ENCODE measurements at places on chromosomes 7 and 10.

- H3K27ac ChIP-seq = peak overlapping the region; percentile 93
- H3K36me3 ChIP-seq = peaks cover 9% of the 10 kb centered on the region
- H3K27me3 ChIP-seq = peaks cover 18% of the 10 kb centered on the region
- H3K4me1 ChIP-seq = peaks cover 14% of the 10 kb centered on the region
- no peak for DNase-seq
Observed at GRCh38 chr10:13346283-13347042, 1.6 kb downstream of the SEPHS1 start.

- H3K4me3 ChIP-seq = no peak overlapping the region
- H3K27ac ChIP-seq = no peak overlapping the region
- peaks cover 21% of the 10 kb centered on the region for H3K36me3 ChIP-seq
- peaks cover 18% of the 10 kb centered on the region for H3K4me1 ChIP-seq
Observed at GRCh38 chr7:102856036-102856435, 56.8 kb upstream of the LRRC17 start.

GRCh38 chr10:10198363-10198762 is 819.3 kb upstream of the CELF2 start:
- DNase-seq = no peak
- H3K27me3 ChIP-seq = no peaks in the 10 kb centered on the region
- no peak overlapping the region for H3K27ac ChIP-seq
- H3K4me3 ChIP-seq = no peak overlapping the region

- H3K27me3 ChIP-seq = no peaks in the 10 kb centered on the region
- H3K27ac ChIP-seq = no peak overlapping the region
- no peaks in the 10 kb centered on the region for H3K4me1 ChIP-seq
- H3K36me3 ChIP-seq = no peaks in the 10 kb centered on the region
Observed at GRCh38 chr7:136342251-136342650, 365.1 kb upstream of the MTPN start.

GRCh38 chr10:94363251-94363565 is 469 bp upstream of the NOC3L start:
- DNase-seq = no peak
- peak overlapping the region; percentile 95 for H3K4me3 ChIP-seq
- peaks cover 10% of the 10 kb centered on the region for H3K36me3 ChIP-seq
- peak overlapping the region; percentile 91 for H3K27ac ChIP-seq
- peaks cover 6% of the 10 kb centered on the region for H3K27me3 ChIP-seq

- H3K27me3 ChIP-seq = no peaks in the 10 kb centered on the region
- peak overlapping the region; percentile 60 for H3K27ac ChIP-seq
- DNase-seq = no peak
Observed at GRCh38 chr10:15344876-15345285, 26.2 kb downstream of the FAM171A1 start.

GRCh38 chr10:43594944-43595589 is 11.2 kb upstream of the ZNF485 start:
- no peak for DNase-seq
- no peaks in the 10 kb centered on the region for H3K36me3 ChIP-seq
- no peak overlapping the region for H3K27ac ChIP-seq
- peaks cover 10% of the 10 kb centered on the region for H3K4me1 ChIP-seq
- no peak overlapping the region for H3K4me3 ChIP-seq
- H3K27me3 ChIP-seq = peaks cover 19% of the 10 kb centered on the region

- H3K4me3 ChIP-seq = no peak overlapping the region
- H3K27ac ChIP-seq = no peak overlapping the region
- no peaks in the 10 kb centered on the region for H3K4me1 ChIP-seq
- H3K27me3 ChIP-seq = no peaks in the 10 kb centered on the region
- H3K36me3 ChIP-seq = no peaks in the 10 kb centered on the region
Observed at GRCh38 chr10:32692174-32692573, 246.2 kb downstream of the CCDC7 start.

DNA sequence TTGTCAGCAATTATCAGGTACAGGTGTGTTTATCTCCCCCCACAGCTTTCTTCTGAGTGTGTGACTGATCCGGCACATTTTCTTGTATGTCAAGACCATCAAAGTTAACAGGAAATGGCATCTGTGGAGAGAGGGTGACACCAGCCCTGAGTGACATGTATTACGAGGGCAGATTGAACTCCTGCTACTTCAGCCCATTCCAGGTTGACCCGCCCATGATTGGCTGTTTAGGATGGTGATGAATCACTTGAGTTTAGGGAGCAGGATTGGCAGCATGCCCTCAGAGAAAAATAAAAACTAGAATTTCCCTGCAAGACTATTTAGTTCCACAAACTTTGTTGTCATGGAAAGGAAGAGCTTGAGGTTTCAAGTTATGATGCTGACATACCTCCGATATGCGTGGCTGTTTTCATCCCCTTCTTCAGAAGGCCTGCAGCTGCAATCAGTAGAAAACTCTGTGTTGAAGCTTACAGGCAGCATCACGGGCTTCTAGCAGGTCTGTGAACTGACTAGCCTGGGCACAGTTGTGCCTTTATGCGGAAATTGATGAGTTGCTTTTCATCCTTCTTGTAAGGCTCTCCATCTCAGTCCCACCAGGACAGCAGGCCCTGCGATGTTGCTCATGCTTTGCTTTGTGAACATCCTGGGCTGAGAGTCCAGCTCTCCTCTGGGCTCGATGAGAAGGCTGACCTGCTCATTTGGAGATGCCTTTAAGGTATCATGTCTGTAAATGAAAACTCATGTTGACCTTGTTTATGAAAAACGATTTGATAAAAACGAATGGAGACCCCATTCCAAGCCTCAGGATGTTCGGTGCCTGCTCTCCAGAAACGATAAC is 8.0 kb upstream of the CELF2 start:
- no peak for DNase-seq
- H3K36me3 ChIP-seq = no peaks in the 10 kb centered on the region
- peaks cover 86% of the 10 kb centered on the region for H3K27me3 ChIP-seq
- H3K4me1 ChIP-seq = peaks cover 7% of the 10 kb centered on the region
- H3K27ac ChIP-seq = no peak overlapping the region

- DNase-seq = no peak
- H3K4me1 ChIP-seq = peaks cover 5% of the 10 kb centered on the region
Observed at GRCh38 chr7:5296611-5297226, 14.0 kb downstream of the SLC29A4 start.

GRCh38 chr10:78130966-78131710 is 97.5 kb downstream of the RPS24 start:
- no peak overlapping the region for H3K27ac ChIP-seq
- no peaks in the 10 kb centered on the region for H3K36me3 ChIP-seq
- no peak overlapping the region for H3K4me3 ChIP-seq
- H3K27me3 ChIP-seq = no peaks in the 10 kb centered on the region
- DNase-seq = no peak

GRCh38 chr10:3500408-3500856 is 284.6 kb downstream of the KLF6 start:
- peaks cover 32% of the 10 kb centered on the region for H3K4me1 ChIP-seq
- no peaks in the 10 kb centered on the region for H3K36me3 ChIP-seq
- H3K27ac ChIP-seq = peak overlapping the region; percentile 66
- H3K4me3 ChIP-seq = peak overlapping the region; percentile 74

DNA sequence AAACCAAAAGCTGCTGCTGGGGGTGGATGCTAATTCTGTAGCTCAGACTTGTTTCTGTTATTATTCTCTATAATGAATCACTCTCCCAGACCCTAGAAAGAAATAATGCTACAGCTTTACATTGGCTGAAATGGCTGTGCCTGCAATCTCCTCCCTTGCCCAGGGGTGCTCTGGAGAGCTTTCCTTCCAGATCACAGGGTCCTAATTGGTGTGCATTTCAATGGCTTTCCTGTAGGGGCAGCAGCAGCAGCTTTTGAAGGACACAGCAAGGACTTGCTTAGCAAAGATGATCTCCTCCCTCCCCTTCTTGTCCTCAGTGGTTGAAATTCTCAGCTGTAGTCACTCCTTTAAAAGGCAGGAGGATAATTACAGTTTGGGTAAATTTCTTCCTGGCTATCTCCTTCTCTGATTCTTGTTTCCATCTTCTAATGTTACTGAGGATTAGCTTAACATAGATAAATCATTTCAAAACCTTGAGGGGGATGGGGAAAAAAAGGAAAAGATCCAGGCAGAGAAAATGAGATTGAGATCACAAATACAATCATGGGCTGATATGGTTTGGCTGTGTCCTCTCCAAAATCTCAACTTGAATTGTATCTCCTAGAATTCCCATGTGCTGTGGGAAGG is 120.2 kb upstream of the CTTNBP2 start:
- no peak overlapping the region for H3K4me3 ChIP-seq
- peaks cover 5% of the 10 kb centered on the region for H3K4me1 ChIP-seq
- no peaks in the 10 kb centered on the region for H3K36me3 ChIP-seq
- no peak for DNase-seq
- no peak overlapping the region for H3K27ac ChIP-seq

- DNase-seq = no peak
- peaks cover 11% of the 10 kb centered on the region for H3K4me1 ChIP-seq
- H3K27ac ChIP-seq = no peak overlapping the region
- H3K36me3 ChIP-seq = no peaks in the 10 kb centered on the region
- peaks cover 4% of the 10 kb centered on the region for H3K27me3 ChIP-seq
Observed at GRCh38 chr7:115226410-115226809, 304.5 kb downstream of the MDFIC start.

GRCh38 chr10:114408112-114408967 is 4.0 kb upstream of the AFAP1L2 start:
- DNase-seq = no peak
- peaks cover 11% of the 10 kb centered on the region for H3K4me1 ChIP-seq
- no peak overlapping the region for H3K4me3 ChIP-seq
- H3K36me3 ChIP-seq = no peaks in the 10 kb centered on the region
- peaks cover 53% of the 10 kb centered on the region for H3K27me3 ChIP-seq

- no peak for DNase-seq
- no peak overlapping the region for H3K27ac ChIP-seq
- H3K4me1 ChIP-seq = no peaks in the 10 kb centered on the region
Observed at GRCh38 chr10:20132816-20133215, 316.6 kb downstream of the PLXDC2 start.

DNA sequence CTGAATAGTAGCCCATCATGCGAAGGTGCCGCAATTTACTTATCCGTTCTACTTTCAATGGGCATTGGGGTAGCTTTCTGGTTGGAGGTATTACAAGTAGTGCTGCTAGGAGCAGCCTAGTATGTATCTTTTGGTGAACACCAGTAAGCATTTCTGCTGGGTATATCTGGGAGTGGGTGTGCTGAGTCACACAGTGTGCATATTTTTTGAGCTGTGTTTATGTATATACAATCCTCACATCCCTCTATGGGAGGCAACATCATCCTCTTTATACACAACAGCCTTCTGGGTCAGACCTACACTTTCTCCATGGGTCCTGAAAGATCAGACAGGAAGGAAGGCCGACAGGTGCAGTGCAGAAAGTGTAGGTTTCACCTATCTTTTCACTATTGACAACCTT is 36.3 kb downstream of the PYROXD2 start:
- H3K27me3 ChIP-seq = peaks cover 11% of the 10 kb centered on the region
- H3K4me1 ChIP-seq = peaks cover 35% of the 10 kb centered on the region
- H3K27ac ChIP-seq = no peak overlapping the region
- DNase-seq = no peak
- H3K36me3 ChIP-seq = peaks cover 8% of the 10 kb centered on the region

DNA sequence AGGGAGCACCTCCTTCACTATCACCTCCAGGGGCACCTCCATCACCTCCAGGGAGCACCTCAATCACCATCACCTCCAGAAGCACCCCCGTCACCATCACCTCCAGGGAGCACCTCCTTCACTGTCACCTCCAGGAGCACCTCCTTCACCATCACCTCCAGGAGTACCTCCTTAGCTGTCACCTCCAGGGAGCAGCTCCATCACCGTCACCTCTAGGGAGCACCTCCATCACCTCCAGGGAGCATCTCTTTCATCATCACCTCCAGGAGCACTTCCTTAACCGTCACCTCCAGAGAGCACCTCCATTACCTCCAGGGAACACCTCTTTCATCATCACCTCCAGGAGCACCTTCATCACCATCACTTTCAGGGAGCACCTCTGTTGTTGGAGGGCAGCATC is 103.0 kb downstream of the DNAJB6 start:
- H3K36me3 ChIP-seq = no peaks in the 10 kb centered on the region
- DNase-seq = no peak
- H3K27me3 ChIP-seq = no peaks in the 10 kb centered on the region
- H3K4me1 ChIP-seq = no peaks in the 10 kb centered on the region
- no peak overlapping the region for H3K4me3 ChIP-seq

GRCh38 chr7:88835147-88835728 is 39.7 kb upstream of the TEX47 start:
- no peak for DNase-seq
- no peak overlapping the region for H3K27ac ChIP-seq
- no peaks in the 10 kb centered on the region for H3K4me1 ChIP-seq
- no peaks in the 10 kb centered on the region for H3K27me3 ChIP-seq
- H3K36me3 ChIP-seq = no peaks in the 10 kb centered on the region
- no peak overlapping the region for H3K4me3 ChIP-seq

DNA sequence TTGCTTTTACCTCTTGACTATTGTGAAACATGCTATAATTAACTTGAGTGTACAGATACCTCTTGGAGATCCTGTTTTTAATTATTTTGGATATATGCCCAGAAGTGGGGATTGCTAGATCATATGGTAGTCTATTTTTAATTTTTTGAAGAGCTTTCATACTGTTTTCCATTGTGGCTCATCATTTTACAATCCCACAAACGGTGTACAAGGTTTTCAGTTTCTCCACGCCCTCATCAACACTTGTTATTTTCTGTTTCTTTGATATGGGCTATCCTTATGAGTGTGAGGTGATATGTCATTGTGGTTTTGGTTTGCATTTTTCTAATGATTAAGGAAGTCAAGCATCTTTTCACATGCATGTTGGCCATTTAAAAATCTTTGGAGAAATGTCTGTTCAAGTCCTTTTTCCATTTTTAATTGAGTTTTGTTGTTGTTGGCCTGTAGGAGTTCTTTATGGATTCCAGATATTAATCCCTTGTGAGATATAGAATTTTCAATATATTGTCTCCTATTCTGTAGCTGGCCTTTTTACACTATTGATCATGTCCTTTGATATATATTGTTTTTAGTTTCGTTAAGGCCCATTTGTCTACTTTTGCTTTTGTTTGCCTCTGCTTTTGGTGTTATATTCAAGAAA is 7.5 kb downstream of the AGK start:
- peaks cover 44% of the 10 kb centered on the region for H3K36me3 ChIP-seq
- H3K27ac ChIP-seq = no peak overlapping the region
- no peak overlapping the region for H3K4me3 ChIP-seq
- DNase-seq = no peak
- no peaks in the 10 kb centered on the region for H3K27me3 ChIP-seq

GRCh38 chr10:35639021-35639727 is 2.9 kb downstream of the FZD8 start:
- no peak for DNase-seq
- peaks cover 11% of the 10 kb centered on the region for H3K4me1 ChIP-seq
- no peak overlapping the region for H3K27ac ChIP-seq
- no peaks in the 10 kb centered on the region for H3K36me3 ChIP-seq
- H3K4me3 ChIP-seq = peak overlapping the region; percentile 87
- peaks cover 71% of the 10 kb centered on the region for H3K27me3 ChIP-seq

- no peaks in the 10 kb centered on the region for H3K36me3 ChIP-seq
- no peaks in the 10 kb centered on the region for H3K27me3 ChIP-seq
- H3K27ac ChIP-seq = no peak overlapping the region
- H3K4me1 ChIP-seq = no peaks in the 10 kb centered on the region
- DNase-seq = no peak
Observed at GRCh38 chr10:59954296-59954695, 47.9 kb upstream of the CCDC6 start.

GRCh38 chr7:132472463-132473120 is 103.7 kb downstream of the PLXNA4 start:
- peak overlapping the region; percentile 7 for H3K27ac ChIP-seq
- H3K4me1 ChIP-seq = peaks cover 41% of the 10 kb centered on the region
- no peaks in the 10 kb centered on the region for H3K36me3 ChIP-seq
- no peak for DNase-seq

GRCh38 chr10:133525444-133525843 is 1.7 kb upstream of the CYP2E1 start:
- H3K27me3 ChIP-seq = no peaks in the 10 kb centered on the region
- DNase-seq = no peak
- no peaks in the 10 kb centered on the region for H3K4me1 ChIP-seq
- H3K27ac ChIP-seq = no peak overlapping the region
- no peaks in the 10 kb centered on the region for H3K36me3 ChIP-seq
